ENCODE measurements at places on chromosomes 2 and 18.
A peak's percentile ranks its signal among the peaks of the same experiment; 100 is the strongest.

DNA sequence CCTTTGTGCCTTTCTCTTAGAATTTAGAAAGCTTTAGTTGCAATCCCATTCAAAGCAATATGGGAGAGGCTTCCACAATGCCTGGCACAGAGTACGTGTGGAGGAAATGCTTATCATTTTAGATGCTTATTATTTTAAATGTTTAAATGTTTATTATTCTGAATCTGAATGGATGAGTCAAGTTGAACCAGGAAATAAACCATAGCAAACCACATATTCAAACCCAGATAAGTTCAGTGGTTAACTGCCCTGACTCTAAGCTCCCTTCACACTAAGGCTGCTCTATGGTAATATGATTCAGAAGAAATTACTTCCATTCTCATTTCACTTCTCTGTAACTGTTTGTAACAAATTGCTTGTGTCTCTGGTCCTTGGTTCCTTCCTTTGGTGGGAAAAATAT is 5.2 kb upstream of the PPP4R1 start:
- DNase-seq, result no peak

DNA sequence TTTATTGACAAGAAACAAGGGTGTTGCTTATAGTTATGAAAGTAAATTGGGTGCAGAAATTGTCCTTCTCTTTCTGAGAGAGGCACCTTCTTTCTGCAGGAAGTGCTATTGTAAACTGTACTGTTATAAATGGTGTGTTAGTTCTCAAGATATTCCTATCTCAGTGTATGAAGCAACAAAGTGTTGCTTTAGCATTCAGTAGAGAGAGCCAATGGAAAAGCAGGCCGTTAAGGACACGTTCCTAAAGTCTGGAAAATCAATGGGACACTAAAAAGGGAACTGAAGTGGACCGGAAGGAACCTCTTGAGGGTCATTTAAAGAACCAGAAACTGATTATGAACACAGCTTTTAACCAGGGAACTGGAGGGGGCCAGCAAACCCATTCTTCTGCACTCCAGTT is 510.0 kb upstream of the ZEB2 start:
- no peak for DNase-seq

- DNase-seq, result peak; percentile 56
Observed at GRCh38 chr2:23351388-23352141, 33.4 kb upstream of the KLHL29 start.

- no peak for DNase-seq
Observed at GRCh38 chr2:65630643-65631042, 198.2 kb upstream of the SPRED2 start.

DNA sequence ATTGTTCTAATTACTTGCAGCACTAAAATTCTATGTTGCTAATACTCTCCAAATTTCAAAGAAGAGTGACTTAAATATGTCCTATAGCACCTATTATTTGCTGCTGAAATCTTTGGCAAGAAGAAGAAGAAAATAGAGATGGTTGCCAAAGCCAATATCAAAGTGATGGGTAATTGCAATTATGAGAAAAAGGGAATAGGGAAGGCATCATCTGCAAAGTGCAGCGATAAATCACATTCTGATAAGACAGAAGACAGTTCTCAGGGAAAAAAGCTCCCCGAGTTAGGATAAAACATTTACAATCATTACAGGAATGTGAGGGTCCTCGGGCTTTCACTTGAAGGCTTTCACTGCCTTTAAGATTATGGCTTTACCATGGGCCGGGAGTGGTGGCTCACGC is 72.1 kb upstream of the RASGRP3 start:
- no peak for DNase-seq

- DNase-seq, result no peak
Observed at GRCh38 chr2:71943238-71944182, 204.2 kb downstream of the CYP26B1 start.

- DNase-seq, result no peak
Observed at GRCh38 chr18:12991821-12992179, 638 bp downstream of the CEP192 start.

DNA sequence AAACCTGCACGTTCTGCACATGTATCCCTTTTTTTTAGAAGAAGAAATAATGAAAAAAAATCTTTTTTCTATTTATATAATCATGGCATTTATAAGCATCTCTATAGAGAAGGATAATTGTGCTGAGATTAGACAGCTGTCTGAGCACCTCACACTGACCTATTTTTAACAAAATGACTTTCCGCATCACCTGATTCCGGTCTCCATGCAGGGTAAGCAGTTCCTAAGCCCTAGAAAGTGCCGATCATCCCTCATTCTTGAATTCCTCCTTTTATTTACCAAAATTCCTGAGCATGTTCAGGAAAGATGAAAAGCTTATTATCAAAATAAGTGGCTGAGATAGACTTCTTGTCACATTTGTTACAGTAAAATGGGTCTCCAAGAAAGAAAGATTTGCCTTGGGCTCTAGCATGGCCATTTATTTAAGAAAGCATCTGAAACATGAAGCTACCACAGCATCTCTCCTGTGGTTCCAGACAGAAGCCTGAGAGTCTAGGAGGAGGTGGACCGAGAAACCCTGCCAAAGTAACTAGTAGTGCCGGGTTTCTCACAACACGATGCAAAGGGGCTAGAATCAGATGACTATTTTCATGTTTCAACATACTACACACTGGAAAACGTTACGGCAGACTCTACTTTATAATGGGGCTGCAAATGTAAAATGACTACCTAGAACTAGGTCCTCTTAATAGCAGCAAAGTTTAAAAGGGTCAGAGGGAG is 670 bp downstream of the GKN1 start:
- DNase-seq, result no peak

DNA sequence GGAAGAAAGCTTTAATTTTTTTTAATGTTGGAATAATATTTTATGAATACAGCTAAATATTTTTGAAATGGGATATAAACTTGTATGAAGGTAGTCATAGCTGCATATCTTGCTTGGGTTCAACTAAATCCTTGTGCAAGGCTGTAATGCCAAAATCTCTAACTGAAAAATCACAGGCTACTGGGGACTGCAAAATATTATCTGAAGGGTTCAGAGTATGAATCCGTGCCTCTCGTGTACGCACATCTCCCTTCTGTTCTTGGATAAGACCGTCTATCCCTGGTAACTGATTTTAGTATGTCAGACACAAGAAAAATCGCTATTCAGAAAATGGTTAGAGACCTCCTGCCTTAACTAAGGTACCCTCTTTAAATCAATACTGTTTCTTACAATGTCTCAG is 71.8 kb downstream of the ACVR1 start:
- no peak for DNase-seq

DNA sequence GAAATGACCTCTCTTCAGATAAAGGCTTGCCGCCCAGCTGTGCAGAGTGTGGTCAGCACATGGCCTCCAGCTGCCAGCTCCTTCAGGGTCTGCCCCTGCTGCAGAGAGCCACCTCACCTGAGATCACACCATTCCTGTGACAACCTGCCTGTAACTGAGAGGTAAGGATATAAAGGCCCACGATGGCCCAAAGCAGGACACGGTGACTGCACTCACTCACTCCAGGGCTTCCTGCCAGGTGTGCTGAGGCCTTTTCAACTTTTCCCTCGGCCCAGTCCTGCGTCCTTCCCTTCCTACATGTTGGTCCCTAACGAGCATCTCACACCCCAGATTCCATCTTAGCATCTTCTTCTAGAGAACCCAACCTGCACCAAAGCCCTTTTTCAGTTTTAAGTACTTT is 36.2 kb downstream of the ANKRD44 start:
- no peak for DNase-seq

DNA sequence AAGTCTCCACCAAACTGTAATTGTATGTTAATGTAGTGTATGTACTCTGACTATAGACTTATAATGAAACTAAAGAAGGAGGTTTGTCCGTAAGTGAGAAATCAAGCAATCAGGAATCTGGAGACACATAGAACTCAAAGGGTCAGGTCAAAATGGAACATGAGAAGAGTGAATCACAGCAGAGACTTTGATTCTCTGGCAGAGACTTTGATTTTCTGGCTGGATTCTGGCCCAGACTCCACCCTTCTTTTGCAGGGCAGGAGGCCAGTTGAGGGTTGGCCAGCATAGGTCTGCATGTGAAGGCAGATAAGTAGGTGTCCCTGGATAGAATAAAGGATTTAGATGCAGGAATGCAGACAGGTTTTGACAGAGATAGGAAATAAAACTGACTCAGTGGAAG is 11.0 kb upstream of the NCKAP5 start:
- DNase-seq, result no peak

DNA sequence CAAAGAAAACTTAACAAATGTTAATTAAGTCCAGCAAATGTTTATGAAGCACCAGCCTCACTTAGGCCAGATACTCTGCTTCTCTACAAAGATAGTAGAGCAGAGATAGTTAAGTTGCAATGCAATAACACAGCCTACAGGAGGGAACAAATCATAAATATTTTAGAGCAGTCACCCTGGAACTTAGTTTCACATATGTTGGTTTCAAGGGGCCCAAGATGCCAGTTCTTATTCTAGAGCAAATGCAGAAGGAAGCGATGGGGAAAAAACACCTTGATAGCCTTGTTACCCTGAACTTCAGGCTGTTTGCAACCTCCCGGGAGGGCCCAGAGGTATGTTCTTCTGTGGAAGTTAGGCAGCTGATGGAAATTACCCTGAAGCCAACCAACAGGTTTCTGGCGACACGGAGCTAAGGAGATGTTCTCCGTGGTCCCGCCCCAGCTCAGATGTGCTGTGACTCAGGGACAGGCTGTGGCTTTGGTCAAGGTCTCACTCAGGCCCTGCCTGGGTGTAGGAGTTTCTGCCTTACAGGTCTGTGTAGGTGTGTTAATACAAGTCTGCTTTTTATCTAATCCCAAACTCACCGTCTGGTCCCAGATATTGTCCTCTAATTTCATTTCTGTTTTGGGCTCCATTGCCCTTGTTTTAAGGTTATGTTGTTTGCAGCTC is 3.8 kb downstream of the CTIF start:
- no peak for DNase-seq

DNA sequence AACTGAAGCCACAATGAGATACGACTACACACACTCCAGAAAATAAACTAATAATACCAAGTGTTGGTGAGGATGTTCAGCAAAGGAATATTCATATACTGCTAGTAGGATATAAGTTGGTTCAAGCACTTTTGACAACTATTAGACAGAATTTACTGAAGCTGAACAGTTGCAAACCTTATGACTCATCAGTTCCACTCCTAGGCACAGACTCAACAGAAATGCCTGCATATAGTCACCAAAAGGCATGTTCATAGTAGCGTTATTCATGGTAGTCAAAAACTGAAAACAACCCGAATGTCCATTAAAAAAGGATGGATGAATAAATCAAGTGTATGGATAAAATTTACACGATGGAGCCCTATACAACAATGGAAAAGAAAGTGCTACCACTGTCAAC is 232.0 kb downstream of the ANAPC1 start:
- DNase-seq, result no peak

DNA sequence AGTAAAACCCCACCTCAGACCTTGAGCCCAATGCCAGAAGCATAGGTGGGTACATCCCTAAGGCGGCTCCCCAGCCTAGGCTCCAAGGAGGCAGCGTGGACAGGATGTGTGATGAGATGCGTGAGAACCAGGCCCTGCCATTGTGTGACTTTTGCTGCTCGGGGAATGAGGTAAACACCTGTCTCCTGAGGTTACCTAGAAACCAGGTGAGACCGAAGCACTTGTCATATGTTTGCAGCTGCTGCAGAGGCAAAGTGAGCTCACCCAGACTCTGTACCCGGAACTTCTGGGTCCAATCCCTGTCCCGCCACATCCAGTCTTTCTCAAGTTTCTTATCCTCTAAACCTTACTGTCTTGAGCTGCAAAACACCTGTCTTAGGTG is 3.4 kb downstream of the FBLN7 start:
- DNase-seq, result no peak

- no peak for DNase-seq
Observed at GRCh38 chr18:23588836-23589560, 2.7 kb upstream of the NPC1 start.

DNA sequence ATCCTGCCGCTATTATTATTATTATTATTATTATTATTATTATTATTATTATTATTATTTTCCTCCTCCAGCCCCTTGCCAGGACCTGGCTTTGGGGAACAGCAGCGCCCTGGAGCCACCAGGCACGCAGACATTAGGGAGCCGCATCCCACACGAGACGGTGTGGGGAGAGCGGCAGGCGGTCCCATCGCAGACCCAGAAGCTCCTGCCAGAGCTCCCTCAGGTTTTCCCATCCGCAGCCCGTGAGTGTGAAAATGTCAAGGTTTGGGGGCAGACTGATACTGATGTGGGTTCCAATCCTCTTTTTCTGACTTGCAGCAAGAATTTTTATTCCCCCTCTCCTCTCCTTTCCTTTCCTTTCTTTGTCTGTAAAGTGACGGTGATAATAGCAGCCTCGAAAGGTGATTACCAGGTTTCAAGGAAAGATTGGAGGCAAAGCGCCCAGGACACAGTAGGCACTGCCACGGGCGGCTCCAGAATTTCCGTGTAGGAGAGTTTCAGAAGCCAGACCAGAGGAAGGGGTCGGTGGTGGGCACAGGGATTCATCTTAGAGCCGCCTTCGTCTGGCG is 816 bp downstream of the SCTR start:
- peak; percentile 6 for DNase-seq

GRCh38 chr18:11736656-11737055 is 47.6 kb downstream of the GNAL start:
- DNase-seq, result no peak

DNA sequence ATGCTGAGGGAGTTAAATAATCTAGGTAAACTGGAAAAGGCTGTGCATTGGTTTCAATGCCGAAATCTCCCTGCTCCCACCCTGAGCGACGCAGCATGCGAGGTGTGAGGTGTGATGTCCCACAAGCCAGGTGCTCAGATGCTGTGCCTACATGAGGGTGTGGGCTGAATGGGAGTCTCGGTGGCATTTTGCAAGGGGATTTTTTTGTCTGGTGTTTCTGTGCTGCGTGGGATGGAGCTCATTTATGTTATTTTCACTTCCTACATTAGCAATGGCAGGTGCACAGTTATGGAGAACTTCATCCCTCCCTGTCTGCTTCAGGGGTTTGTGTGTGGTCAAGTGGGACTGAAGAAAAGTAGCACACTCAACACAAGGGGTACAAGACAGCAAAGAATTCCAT is 110.2 kb upstream of the CCDC68 start:
- no peak for DNase-seq

DNA sequence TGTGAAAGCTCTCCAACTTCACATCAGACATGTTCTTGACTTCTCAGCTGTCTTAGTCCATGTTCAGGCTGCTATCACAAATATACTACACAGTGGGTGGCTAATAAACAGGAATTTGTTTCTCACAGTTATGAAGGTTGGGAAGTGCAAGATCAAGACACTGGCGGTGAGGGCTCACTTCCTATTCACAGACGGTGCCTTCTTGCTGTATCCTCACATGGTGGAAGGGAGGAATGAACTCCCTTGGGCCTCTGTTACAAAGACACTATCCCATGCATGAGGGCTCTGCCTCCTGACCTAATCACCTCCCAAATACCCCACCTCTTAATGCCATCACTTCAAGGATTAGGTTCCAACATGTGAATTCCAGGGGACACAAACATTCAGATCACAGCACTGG is 9.7 kb downstream of the UXS1 start:
- no peak for DNase-seq

- no peak for DNase-seq
Observed at GRCh38 chr2:238449909-238450417, 23.2 kb downstream of the ASB1 start.

- DNase-seq, result no peak
Observed at GRCh38 chr2:197538412-197538811, 22.5 kb downstream of the MOB4 start.

Data from Karpas-422 (cell line).